ENCODE measurements at places on chromosomes 5 and 9.
A peak's percentile ranks its signal among the peaks of the same experiment; 100 is the strongest.

DNA sequence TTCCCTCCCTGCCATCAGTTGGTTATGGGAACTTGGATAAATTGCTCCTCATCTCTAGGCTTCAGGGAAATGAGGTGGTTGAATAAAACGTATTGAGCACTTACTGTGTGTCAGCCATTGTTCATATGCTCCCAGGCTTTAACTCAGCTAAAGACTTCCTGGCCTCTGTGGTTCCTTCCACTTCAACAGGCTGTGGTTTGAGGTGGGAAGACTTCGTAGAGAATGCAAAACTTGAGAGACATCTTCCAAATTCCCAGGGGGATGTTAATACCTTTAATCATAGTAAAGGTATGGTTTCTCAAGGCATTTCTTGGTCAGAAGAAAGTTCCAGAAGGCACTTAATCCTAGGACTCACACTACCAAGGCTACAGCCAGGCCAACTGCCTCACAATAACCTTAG, 1.5 kb upstream of the GPX3 start:
- DNase-seq = no peak

GRCh38 chr5:4941161-4941560, 199.0 kb upstream of the ADAMTS16 start:
- no peak for DNase-seq

DNA sequence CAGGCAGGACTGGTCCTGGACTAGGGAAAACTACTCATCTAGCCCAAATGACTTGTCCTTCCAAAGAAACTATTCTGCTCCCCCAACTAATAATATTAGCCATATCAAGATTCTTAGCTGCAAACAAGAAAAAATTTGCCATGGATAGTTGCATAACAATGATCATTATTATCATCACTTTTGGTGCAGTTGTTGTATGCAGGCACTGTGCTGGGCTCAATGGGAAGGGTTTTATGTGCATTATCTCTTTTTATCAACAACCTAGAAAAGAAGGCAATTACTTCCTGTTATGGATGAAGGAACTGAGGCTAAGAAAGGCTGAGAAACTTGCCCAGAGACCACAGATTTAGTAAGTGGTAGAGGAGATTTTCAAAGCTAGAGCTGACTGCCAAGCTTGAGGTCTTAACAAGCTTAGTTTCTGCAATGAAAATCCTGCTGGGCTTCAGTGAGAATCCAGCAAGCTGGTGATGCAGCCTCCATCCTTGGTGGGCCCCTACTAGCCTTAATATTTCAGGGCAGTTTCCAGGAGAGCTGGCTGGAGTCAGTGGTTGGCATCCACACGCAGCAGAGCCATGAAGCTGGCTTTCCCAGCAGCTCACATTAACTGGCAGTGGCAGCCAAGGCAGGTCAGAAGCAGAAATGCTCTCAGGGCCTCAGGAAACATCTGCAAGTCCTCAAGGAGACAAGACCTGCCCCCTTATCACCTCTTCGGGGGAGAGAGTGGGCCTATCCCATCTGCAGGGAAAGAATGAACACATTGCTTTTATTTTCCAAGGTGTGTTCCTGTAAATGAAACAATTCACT, 20.5 kb upstream of the MEGF9 start:
- DNase-seq = no peak

- no peak for DNase-seq
Measured at GRCh38 chr9:17509151-17509550, 69.7 kb upstream of the SH3GL2 start.

DNA sequence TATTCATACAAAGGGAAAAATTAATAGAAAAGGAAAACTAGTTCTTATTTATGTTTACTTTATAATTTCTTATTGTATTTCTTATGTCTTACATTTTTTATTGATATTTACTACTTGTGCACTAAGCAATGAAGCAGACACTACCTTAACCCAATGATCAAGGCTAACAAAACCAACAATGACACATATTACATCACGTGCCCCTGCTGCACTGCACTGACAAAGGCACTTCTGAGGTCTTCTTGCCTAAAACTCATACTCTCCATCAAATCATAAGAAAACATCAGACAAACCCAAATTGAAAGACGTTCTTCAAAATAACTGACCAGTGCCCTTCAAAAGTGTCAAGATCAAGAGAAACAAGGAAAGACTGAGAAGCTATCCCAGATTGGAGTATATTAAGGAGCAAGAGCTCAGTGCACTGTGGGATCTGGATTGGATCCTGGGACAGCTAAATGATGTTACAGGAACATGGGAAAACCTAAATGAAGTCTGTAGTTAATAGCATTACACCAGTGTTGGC, 230.9 kb downstream of the AUH start:
- DNase-seq = no peak

GRCh38 chr5:127961763-127962145, 121.8 kb upstream of the SLC12A2 start:
- no peak for DNase-seq

DNA sequence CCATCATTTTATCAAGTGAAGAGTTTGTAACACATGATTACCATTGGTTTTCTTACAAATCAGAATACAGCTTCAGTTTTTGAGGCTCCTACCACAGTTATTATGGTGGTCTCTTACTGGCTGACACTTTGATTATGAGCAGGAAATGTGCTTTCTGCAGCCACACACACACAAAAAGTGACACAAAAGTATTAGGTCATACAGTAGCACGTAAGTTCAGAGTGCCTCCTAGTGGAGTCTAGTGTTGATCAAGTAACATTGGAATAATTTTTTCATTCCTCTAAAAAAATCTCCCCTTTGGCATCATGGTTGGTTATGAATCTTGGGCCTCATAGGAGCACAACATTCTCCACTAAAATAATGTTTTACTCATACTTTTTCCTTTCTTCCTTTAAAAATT, 37.6 kb downstream of the PAM start:
- DNase-seq = no peak

DNA sequence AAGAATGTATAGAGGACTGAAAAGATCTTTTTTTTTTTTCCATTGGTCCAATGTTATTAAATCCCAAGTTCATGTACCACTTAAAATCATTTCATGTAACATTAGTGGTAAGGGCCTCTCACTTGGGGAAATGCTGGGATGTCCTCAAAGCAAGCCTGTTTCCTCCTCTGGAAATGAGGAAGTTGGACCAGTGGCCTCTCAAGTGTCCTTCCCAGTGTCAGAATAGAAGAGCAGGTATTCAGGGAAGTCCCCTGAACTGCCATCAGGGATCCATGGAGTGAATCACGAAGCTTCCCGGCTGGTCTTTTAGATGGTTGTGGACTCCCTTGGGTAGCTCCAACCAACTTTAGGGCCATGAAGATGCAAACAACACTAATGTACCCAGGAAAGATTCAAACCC, 55.2 kb upstream of the AFAP1L1 start:
- no peak for DNase-seq

DNA sequence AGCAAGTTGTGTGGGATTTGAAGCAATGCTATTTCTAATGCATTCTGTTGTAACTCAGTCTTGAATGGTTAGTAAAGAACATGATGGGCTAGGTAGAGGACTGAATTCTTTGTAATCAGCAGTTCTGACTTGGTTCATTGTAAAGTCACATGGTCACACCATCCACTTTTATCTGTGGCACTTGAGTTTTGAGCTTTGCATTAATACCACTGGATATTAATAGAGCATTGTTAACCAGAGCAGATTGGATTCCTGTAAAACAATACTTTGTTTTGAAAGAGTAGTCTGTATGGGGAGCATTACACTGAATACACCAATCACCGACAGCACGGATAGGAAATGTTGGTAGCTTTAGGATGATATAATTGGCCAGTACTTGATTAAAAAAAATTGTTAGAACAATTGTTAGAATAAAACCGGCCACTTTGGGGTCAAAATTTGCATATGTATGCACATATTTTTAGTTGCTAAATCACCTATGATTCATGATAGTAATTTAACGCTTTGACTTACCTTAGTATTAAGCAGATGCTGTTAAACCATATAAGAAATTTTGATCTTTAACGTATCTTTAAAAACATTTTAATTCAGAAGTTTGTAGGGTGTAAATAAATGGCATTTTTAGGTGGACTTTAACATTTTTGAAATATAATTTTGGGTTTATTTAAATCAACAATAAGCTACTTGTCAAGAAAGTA, 17.4 kb downstream of the SLC12A2 start:
- no peak for DNase-seq

- no peak for DNase-seq
Measured at GRCh38 chr5:5793242-5794117, 371.0 kb downstream of the ICE1 start.

- peak; percentile 1 for DNase-seq
Measured at GRCh38 chr9:11319538-11319937, 706.7 kb upstream of the PTPRD start.

- peak; percentile 75 for DNase-seq
Measured at GRCh38 chr9:74760031-74760700, 127.6 kb downstream of the TRPM6 start.

GRCh38 chr5:148163345-148163744, 5.0 kb upstream of the SPINK14 start:
- DNase-seq = no peak

DNA sequence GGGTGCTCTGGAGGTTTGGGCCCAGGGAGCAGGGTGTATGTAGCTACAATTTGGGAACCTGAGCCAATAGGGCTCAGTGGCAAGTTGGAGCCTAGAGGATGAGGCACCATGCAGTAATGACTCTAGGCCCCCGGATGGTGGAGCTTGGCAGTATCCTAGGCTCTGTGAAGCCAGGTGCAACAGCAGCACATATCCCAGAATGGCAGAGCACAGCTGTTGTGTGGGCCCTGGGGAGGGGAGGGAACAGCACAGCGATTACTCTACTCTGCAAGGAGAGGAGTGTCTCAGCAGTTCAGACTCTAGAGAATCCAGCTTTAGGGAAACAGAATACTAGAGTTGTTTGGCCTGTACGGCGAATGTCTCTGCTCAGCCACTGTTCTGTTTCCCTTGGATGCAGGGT, 56.1 kb downstream of the LRRTM2 start:
- DNase-seq = no peak

- no peak for DNase-seq
Measured at GRCh38 chr5:172142709-172143215, 45.3 kb downstream of the STK10 start.

DNA sequence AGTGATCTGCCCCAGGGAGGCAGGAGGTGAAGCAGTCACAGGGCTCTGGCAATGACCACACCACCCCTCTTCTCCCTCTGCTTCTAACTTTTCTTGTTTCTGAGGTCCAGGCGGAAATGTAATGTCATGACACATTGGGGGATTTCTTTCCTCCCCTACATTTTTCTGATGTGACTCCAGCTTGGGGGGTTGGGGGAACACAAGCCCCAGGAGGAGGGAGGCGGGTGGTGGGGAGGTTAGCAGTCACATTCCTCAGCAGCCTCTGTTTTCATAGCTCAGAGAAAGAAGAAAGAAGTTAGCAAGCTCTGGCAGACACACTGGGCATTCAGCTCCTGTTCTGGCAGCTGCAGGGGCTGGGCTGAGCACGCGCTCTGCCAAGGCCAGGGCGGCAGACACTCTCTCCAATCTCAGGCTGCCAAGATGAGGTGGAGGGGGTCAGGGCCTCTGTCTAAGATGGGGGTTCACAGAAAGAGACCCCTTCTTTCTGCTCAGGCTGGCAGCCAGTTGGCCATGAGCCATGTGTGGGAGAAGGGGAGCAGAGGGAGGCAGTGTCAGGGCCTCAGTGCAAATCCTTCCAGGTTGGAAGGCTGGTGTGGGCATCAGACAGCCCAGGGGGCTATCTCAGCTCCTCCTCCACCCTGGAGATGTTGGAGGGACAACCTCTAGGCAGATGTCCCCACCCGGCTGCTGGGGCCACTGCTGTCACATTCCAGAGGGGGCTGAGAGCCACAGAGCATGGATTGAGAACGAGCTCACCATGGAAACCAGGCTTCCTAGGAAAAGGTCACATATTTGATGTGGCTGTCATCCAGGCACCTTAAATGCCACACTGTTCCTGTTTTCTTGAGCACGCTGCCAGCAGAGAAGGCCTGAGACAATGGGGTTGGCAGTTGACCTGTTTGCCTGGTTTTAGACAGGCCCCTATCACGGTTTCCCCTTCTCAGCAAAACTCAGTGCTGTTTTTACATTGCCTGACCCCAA, 20.1 kb upstream of the PFDN1 start:
- peak; percentile 71 for DNase-seq

GRCh38 chr9:86687788-86688187, 259.5 kb downstream of the GAS1 start:
- no peak for DNase-seq

DNA sequence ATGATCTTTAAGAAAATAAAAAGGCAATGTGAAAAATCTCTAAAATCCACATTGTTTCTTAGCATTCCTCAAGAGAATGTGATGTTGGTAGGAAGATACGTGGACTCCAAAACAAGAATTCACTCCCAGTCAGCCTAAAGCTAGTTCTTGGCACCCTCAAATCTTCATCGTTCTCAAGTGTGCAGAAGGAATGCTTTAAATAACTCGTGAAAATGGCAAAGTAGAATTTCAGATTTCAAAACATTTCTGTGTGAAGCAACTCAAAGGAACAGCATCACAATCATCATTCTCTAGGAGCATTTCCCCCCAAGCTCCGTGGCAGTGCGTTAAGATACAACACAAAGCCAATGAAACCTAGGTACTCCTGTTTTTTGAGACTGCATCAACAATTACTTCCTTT, 185.1 kb upstream of the DMAC1 start:
- DNase-seq = no peak

DNA sequence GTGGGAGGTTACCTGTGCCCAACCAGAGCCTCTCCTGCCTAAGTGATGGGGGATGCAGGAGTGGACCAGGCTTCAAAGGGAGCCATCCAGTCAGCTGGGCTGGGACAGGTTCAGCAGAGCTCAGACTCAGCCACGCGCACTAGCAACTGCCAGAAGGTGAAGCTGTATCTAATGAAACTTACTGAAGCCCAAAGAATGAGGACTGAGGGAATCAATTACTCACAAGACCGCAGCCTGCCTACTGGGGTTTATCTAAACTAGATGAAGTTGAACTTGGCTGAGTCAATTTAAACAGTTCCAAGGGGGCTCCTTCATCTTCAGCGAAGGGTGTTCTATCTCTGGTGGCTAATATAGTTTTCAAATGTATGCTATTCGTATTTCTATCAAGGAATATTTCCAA, 11.4 kb downstream of the HAND1 start:
- DNase-seq = no peak

GRCh38 chr5:170284231-170284630, 13.3 kb downstream of the LCP2 start:
- DNase-seq = no peak

DNA sequence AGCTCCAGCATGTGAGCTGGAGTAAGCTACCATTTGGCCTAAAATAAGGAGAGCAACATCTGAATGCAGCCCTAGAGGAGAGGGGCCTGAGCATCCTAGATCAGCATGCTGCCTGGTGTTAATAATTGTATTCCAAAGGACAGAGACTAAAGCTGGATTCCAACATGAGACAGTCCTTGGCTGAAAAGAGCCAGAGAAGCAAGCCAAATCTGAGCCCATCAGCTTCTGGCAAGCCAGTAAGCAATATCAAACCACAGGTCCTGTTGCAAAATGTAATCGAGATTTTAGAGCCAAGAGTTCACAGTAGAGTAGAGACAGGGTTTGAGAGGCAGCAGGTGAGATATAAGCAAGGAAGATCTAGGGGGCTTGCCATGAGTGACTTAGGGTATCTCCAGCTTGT, 42.3 kb upstream of the DMAC1 start:
- no peak for DNase-seq

DNA sequence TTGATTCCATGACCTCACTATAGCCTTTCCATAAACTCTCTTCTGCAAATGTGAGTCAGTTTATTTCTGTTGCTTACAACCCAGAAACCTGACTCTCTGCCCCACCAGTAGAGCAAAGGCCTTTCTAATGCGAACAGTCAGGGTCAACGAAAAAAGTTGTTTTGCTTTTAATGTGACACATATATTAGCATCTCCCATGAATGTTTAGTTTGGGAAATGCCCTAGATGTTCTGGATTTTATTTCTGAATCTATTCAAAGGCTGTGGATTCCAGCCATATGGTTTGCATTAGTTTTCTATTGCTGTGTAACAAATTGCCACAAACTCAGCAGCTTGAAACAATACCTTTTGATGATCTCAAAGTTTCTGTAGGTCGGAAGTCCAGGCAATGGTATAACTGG, 193.5 kb downstream of the GNA14 start:
- no peak for DNase-seq
